ENCODE measurements at places on chromosomes 6 and 20.

DNA sequence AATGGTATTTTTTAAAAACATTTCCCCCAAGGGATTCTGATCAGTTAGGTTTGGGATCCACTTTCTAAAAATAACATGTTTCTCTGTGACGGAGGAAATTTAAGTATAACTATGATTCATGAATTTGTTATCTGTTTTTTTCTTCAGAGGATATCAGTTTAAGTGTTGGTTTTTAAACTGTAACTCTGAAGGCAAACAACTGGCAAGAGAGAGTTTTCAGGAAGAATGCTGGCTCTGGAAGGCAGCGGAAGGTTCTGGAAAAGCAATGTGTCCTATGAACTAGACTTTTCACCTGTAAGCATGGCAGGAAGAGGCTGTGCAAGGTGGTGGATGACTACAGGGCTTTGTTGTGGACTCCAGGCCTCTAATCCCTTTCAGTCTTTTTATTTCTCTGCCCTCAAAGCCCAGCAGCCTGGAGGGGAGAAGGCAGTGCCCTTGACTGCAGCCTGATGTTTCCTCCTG lies 153.1 kb downstream of the GMPR start:
- no peak for DNase-seq

DNA sequence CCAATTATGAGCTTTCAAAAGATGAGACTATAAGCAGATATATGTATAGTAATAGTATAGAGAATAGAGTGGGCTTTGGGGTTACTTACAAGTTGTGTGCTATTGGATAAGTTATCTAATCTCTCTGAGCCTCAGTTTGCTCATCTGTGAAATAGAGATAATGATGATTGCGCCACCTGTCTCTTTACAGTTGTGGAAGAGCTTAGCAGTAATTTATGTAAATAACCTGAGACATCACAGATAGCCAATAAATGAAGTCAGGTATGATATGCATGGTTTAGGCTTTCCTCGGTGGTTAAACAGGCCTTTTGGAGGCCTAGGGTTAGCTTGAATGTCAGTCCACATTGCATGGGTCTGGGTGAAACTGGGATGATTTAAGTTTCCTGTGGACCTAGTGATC lies 29.8 kb upstream of the SCUBE3 start:
- no peak for DNase-seq

DNA sequence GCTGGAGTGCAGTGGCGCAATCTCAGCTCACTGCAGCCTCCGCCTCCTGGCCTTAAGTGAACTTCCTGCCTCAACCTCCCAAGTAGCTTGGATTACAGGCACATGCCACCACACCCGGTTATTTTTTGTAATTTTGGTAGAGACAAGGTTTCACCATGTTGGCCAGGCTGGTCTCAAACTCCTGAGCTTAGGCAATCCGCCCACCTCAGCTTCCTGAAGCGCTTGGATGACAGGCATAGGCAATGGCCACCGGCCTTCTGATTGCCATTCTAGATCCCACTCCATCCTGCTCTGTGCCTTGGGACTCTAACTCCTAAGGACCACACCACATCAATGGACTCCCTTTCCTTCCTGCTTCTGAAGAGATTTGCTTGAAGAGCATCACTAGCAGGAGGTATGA lies 60.6 kb downstream of the SEL1L2 start:
- no peak for DNase-seq

GRCh38 chr6:30037182-30037788 lies 23.8 kb upstream of the POLR1H start:
- no peak for DNase-seq

DNA sequence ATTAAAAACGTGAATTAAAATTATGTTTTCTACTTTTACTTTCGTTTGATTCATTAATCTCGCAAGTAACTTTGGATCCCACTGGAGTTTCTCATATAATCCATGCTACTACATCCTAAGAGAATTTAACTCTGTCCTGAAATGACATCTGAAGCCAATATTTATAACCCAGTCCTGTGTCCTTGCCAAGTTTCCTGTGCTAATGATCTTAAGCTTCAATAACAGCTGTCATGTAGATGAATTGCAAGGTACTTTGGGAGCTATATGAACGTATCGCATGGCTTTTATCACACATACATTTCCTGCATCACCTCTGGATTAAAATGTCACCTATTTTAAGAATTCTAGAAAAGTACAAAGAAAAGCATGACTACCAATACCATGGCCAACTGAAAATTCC lies 833.8 kb upstream of the CITED2 start:
- DNase-seq = no peak

- no peak for DNase-seq
Measured at GRCh38 chr6:89410788-89411144, 1.3 kb downstream of the RRAGD start.

DNA sequence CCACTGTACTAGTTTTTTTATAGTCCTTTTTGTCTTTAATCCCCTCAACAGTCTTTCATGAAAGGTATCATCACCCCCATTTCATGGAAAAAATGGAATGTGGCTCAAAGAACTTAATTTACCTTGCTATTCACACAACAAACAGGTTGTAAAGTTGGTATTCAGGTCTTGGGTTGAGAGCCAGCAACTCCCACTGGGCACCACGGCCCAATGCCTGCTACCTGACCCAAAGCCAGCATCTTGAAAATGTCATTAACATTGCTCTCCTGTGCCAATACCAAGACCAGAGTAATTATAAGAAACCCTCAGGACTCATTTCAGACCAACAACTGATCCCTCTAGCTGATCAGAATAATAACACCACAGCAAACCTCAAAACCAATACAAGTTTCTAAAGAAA lies 75.7 kb downstream of the METTL24 start:
- DNase-seq = no peak

DNA sequence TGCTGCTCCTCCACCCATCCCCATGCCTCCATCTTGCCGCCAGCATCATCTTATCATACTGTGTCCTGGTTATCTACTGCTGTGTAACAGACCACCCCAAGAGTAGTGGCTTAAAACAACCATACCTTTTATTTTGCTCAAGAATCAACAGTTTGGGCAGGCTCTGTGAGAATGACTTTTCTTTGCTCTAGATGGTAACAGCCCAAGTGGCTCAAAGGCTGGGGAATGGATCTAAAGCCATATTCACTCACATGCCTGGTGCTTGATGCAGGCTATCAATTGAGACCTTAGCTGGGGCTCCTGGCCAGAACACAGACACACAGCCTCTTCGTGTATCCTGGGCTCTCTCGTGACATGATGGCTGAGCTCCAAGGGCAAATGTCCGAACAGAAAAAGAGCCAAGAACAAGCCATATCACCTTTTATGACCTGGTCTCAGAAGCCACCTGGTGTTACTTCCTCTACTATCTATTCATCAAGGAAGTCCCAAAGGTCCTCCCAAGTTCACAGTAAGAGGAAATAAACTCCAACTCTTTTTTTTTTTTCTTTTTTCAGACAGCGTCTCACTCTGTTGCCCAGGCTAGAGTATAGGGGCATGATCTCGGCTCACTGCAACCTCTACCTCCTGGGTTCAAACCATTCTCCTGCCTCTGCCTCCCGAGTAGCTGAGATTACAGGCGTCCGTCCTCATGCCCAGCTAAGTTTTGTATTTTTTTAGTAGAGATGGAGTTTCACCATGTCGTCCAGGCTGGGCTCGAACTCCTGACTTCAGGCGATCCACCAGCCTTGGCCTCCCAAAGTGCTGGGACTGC lies 159.3 kb upstream of the JARID2 start:
- DNase-seq = no peak

DNA sequence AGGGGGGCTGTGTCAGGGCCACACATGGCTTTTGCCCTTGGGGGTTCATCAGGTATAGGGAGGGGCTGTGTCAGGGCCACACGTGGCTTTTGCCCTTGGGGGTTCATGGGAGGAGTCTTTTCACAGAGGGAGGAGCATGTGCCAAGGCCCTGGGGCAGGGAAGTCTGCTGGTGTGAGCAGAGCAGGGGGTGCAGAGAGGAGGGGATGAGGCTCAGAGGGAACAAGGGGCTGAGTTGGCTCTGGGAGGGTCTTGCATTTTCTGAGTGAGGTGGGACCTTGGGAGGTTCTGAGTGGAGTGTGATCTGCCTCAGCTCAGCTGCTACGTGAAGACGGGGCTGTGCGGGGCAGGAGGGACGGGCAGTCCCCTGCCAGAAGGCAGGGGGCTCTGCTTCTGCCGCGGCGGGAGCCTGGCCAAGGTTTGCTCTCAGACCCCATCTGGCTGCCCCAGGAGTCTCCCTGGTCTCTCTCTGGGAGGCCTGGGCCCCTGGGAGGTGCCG lies 6.0 kb upstream of the SOX18 start:
- no peak for DNase-seq

- DNase-seq = no peak
Measured at GRCh38 chr6:122393351-122393896, 6.0 kb upstream of the HSF2 start.

- no peak for DNase-seq
Measured at GRCh38 chr20:60667641-60668040, 584.4 kb upstream of the CDH4 start.

- no peak for DNase-seq
Measured at GRCh38 chr6:68635706-68636513, 828 bp downstream of the ADGRB3 start.

DNA sequence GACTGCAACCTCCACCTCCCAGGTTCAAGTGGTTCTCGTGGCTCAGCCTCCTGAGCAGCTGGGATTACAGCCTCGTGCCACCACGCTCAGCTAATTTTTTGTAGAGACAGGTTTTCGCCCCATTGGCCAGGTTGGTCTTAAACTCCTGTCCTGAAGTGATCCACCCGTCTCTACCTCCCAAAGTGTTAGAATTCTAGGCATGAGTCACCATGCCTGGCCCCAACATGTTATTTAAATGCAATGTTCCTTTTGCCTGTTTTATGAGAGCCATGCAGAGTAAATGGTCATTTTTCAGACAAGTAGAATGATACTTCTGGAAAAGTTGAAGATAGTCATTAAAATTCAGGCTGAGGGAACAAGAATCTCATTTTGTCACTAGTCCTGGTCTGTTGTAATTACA lies 43.8 kb upstream of the RPS6KA2 start:
- no peak for DNase-seq

GRCh38 chr6:100305209-100305869 lies 159.4 kb downstream of the SIM1 start:
- no peak for DNase-seq

GRCh38 chr6:18595774-18596530 lies 208.8 kb downstream of the RNF144B start:
- peak; percentile 3 for DNase-seq
